CD4-positive, alpha-beta memory T cell (primary cell): ENCODE measurements at places on chromosomes 3 and 15. TPM values are rescaled to one million over a fixed set of nuclear protein-coding genes. Genes with fewer than 3 reads are reported as not detected.

DNA sequence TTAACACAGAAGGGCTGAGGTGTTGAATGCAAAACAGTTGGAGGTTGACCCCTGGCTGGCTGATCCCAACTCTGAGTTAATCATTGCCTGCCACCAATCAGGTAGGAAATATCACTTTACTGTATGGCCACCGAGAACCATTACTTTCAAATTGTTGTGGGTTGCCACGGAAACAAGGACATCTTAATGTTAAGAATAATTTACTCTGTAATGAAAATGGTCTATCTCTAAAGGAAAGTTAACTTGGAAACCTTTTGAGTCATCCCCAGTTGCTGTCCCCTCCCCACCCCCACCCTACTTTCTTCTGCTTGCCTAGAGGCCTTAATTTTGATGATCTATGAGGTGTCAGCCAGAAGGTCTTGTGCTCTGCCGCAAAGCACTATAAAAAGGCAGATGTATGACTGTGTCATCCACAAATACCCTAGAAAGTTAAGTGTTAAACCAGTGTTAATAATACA is 78.7 kb upstream of the SNRK start:
- DNase-seq: no peak
- no peak overlapping the region for H3K4me3 ChIP-seq
- H3K27me3 ChIP-seq: no peaks in the 10 kb centered on the region
- H3K4me1 ChIP-seq: no peaks in the 10 kb centered on the region
- no peak overlapping the region for H3K27ac ChIP-seq

DNA sequence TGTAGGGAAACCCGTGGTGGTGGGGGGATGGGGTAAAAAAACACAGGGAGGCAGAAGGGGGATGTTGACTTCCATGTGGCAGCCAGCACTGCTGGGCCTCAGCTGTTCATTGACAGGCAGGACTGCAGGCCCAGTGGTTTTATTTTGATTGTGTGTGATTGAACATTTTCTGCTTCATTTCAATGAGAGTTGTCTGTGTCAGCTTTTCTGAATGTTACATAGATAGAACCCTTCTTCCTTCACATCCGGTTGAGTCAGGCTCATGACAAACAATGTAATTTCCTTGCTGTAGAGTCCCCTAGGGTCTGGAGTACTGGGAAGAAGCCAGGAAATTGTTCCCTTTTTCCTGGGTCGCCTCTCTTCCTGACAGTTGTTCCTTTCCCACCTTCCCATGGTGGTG is 8.2 kb upstream of the RPP25 start:
- H3K4me3 ChIP-seq: no peak overlapping the region
- no peaks in the 10 kb centered on the region for H3K4me1 ChIP-seq
- no peaks in the 10 kb centered on the region for H3K27me3 ChIP-seq
- no peaks in the 10 kb centered on the region for H3K36me3 ChIP-seq
- no peak overlapping the region for H3K27ac ChIP-seq
- no peak for DNase-seq

The LRTM1 gene
- not detected for total RNA-seq

DNA sequence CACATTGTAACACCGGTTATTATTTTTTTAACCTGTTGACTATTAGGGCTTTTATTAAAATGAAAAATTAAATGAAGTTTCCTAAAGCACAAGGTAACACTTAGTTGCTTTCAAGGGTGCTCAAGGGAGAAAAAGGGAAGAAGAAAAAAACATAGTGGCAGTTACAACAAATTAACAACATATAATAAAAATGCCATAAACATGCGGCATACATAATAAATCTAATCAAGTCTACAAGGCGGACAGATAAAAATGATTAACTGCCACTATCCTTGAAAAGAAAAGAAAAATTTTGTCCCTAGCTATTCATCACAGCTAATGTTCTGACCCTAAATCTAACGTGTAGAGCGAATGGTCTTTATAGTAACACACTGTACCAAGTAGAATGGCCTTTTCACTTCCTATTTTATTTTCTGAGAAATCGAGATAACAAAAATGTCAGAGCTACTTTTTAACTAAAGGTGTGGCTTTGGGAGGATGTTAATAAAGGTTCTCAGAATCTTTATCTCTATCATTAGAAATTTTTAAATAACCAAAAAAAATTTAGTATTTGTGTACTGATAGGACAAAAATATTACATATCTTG is 194.9 kb downstream of the FOXP1 start:
- H3K4me3 ChIP-seq: no peak overlapping the region
- no peaks in the 10 kb centered on the region for H3K27me3 ChIP-seq
- no peaks in the 10 kb centered on the region for H3K36me3 ChIP-seq
- no peak overlapping the region for H3K27ac ChIP-seq
- DNase-seq: no peak
- peaks cover 77% of the 10 kb centered on the region for H3K4me1 ChIP-seq
